ENCODE measurements at places on chromosomes 1 and 21.

DNA sequence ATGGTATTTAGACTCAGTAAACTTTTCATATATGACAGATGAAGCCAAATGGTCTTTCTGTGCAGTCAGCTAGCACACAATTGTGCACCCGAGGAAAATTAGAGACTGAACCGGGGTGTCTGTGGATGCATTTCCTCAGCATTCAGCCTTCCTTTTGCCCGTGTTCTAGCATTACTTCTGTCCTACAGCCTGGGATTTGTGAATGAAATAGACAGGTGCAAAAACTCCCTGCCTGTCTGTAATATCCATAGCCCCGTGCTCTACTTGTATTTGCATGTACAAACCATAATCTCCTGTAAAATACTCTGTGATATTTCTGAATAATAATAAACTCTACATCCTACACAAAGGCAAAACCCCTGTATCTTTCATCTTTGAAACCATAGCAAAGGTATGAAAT, 64.8 kb upstream of the LGALS8 start:
- DNase-seq: no peak

DNA sequence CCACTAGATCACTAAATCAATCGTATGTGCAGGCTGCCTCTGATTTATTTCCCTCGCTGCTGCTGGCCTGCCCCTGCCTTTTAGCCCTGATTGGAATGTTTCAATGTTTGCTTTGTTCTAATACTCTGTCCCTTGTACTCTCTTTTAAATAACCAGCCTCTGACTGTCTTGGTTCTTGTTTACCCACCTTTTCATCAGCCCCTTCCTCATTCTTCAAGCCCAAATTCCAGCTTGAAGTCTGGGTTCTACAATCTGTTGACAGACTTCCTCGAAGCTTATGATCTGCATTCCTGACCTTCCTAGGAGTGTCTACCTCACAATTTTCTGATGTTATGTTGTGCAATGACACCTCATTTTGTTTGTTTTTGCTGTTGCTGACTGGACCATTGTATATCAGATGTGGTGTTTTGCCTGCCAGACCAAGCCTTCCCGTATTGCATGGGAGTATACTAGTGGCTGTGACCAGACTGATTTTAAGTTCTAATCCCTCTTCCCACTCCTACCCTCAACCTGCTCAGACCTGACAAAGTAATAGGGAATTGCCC, 46.6 kb upstream of the APOBEC4 start:
- no peak for DNase-seq

DNA sequence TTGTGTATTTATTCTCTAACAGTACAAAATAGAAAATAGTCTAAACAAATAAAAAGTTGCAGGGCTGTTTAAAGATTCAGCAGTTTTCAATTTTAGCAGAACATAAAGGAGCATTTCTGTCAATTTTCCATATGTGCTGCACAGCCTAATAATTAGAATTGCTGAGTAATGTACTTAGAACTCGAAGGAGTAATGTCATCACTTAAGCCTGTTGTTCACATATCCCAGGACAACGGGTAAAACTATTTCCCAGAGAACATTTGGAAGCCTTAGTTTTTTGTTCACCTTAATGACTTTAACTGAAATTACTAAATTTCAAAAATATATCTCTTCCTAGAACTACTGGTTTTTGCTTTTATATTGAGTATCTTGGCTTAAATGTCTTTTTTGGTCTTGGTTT, 81.6 kb downstream of the ZP4 start:
- DNase-seq: no peak

DNA sequence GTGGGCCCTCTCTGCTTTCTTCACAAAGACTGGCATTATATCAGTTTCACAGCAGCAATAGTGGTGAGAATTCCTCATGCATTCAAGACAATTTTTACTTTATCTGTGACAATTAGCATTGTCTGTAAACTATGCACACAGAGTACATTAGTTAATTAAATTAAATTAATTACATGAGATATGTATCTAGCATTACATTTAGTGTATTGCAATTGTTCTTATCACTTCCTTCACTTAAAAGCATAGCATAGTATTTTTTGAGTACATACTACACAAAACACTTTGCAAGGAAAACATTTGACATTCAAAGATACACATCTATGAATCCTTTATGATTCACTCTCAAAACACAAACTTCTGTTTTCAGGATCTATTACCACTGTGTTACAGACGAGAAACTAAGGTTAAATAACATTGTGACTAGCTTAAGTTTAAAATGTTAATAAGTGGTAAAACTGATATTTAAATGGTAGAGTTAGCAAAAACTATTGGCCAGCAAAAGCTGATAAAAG, 1542.6 kb downstream of the PLA2G4A start:
- DNase-seq: no peak

- no peak for DNase-seq
These were observed 143.1 kb downstream of the TPR start for GRCh38 chr1:186231861-186232436.

DNA sequence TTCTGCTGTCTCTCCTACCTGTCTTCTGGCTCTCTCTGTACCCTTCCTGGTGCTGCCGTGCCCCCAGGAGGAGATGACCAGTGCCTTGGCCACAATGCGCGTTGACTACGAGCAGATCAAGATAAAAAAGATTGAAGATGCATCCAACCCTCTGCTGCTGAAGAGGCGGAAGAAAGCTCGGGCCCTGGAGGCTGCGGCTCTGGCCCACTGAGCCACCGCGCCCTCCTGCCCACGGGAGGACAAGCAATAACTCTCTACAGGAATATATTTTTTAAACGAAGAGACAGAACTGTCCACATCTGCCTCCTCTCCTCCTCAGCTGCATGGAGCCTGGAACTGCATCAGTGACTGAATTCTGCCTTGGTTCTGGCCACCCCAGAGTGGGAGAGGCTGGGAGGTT, 38.1 kb upstream of the IL19 start:
- no peak for DNase-seq

DNA sequence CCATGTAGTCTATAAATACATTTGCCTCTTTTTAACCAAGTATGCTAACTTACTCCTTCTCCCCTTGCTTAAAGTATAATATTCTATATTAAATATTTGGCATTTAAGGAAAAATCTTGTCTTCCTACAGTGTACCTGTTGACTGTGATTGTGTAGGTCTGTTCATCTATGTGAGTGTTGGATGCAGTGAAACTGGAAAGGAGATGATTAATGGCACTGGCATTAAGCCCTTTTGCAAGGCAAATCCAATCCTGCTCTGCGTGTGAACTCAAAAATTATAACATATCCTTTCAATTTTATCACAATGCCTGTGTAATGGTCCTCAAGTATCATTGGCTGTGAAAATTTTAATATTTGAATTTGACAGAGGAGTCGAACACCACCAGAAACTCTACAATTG, 565.0 kb downstream of the KCNT2 start:
- DNase-seq: no peak

DNA sequence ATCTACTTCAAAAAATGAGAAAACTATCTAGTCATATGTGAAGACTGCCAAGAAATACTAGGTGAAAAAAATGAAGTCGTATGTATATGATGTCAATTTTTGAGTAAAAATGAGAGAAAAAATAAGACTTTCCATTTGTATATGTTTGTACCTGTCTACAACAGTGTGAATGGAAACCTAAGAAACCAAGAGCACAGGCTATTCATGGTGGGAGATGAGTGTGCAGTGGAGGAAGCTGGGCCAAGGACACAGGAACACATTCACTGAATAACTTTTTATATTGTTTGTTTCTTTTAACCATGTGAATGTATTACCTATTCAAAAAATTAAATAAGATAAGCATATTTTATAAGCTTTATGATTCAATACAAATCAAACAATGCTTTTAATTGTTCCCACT, 67.0 kb downstream of the ERO1B start:
- no peak for DNase-seq

DNA sequence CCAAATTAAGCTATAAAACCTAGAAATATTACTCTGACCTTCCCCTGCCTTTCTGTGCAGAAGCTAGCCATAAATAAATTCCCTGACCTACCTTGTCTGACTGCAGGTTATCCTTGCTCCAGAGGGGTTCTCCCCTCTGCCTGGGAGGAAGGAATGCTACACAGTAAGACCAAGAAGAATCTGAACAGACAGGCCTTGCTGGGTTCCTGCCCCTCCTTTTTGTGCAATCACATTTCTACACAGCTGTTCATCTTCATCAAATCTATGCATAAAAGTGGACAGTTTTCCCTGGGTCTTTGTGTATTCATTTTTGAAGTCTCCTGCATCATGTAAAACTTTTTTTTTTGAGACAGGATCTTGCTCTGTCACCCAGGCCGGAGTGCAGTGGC, 50.6 kb downstream of the DNTTIP2 start:
- no peak for DNase-seq

GRCh38 chr1:47951026-47951425, 46.2 kb downstream of the TRABD2B start:
- no peak for DNase-seq

DNA sequence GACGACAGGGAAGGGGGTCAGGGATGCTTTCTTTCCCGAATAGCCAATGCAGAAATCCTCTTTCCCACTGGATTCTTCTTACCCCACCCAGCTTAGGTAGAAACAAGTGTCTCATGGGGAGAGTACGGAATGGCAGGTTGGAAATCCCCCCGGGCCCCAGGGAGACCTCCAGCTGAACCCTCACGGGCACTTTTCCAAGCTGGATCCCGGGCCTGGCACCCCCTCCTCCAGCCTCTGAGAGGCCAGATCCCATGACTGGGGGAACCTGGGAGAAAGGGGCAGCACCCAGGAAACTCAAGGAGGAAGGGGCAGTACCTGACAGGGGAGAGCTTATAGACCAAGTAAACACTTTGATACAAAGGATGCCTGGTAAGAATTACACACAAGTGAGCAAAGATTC, 1.3 kb downstream of the PKP1 start:
- DNase-seq: no peak

GRCh38 chr1:178575611-178576361, 62.9 kb downstream of the TEX35 start:
- DNase-seq: no peak

GRCh38 chr21:39381009-39381408, 32.1 kb upstream of the HMGN1 start:
- peak; percentile 58 for DNase-seq

DNA sequence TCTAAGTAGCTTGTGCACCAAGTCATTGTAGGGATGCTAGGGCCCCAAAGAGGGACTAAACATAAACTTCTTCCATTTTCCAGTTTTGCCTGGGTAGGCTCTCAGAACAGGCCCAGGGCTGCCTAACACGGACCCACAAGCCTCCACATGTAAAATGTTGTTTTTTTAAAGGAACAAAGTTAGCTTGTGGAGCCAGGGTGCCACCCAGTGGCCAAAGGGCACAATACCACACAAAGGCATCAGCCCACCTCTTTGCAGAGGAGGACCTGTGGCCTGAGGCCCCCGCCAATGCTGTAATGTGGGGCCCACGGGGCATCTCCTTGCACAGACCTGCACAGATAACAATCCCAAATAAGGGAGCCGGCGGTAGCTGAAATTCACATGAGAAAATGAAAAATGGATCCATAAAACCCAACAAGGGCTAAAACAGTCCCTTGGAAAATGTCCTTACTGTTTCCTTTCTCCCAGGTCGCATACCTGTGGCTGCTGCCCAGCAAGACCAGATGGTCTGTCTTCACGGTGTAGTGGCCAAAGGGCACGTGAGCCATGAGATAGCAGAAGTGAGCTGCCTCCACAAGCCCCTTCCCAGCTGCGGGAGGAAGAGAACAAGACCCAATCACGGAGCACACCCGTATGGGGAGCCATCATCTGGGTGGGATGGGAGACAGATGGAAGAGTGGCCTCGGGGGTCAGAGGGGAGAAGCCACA, 23.8 kb downstream of the SEC16B start:
- DNase-seq: peak; percentile 86

- peak; percentile 77 for DNase-seq
These were observed 166.7 kb downstream of the ADGRL4 start for GRCh38 chr1:78839704-78840277.

DNA sequence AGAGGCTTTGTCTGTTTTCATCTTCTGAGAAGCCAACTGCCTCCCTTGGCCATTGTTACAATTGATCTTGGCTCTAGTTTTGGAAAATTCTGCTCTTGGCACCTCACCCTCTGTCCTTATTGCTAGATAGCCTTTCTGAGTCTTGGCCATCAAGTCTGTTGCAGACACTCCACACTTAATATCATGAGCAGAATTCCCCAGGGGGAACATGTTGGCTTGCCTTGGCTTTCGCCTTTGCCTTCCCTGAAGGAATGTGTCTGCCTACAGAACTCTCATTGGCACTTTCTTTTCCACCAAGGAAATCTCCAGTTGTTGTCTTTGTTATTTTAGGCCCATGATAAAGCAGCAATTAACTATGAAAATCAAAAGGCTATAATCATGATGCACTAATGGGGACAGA, 42.7 kb upstream of the LDLRAP1 start:
- peak; percentile 28 for DNase-seq

- no peak for DNase-seq
These were observed 1446.8 kb downstream of the MRPL39 start for GRCh38 chr21:24160528-24160927.

- no peak for DNase-seq
These were observed 44.4 kb downstream of the ATP5PO start for GRCh38 chr21:33871171-33871570.

- no peak for DNase-seq
These were observed 702.8 kb downstream of the PTPRU start for GRCh38 chr1:29939079-29939478.

- no peak for DNase-seq
These were observed 117.4 kb upstream of the RAB3GAP2 start for GRCh38 chr1:220389634-220390033.

GRCh38 chr1:158037008-158037865, 43.8 kb downstream of the KIRREL1 start:
- DNase-seq: no peak

DNA sequence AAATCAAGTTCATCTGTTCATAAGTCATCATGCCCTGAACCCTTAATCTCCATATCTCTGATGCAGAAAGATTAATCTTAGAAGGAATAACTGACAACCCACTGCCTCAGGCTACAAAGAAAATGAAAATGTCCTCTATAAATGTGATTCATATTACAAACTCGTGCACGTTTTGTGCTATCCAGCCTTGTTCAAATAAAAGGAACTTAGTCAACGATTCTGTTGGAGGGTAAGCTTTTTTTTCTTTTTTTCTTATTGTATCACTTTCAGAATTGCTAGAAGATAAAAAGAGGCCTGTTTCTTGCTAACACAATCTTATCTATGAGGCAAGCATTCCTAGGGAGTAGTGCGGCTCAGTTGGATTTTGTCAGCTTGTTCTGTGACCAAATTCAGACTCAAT, 228.4 kb downstream of the TM2D1 start:
- DNase-seq: no peak

DNA sequence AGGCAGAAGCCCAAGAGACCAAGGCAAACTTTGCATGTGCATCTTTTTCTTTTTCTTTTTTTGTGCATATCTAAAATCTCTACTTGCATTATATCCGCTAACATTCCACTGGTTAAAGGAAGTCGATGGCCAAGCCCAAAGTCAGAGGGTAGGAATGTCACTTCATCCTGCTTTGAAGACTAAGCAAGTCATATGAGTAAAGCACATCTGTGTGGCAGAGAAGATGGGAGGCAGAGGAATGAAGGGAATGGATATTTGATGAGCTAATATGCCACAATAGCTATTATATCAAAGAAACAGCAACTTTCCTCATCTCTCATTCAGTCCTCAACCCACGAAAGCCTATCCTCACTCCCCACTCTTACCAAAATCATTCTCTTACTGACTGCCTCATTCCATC, 59.3 kb downstream of the RNF220 start:
- DNase-seq: no peak

GRCh38 chr1:169546087-169546995, 39.9 kb downstream of the F5 start:
- peak; percentile 87 for DNase-seq

- DNase-seq: peak; percentile 97
These were observed 10.4 kb downstream of the LRRC42 start for GRCh38 chr1:53956308-53957168.

- DNase-seq: peak; percentile 5
These were observed 7.2 kb upstream of the ETS2 start for GRCh38 chr21:38798481-38798882.

All from NCI-H82 (cell line).